ENCODE measurements at places on chromosomes 2 and 18. TPM values are rescaled to one million over a fixed set of nuclear protein-coding genes. Genes with fewer than 3 reads are reported as not detected.

The NGEF gene
- total RNA-seq, result 0.74 TPM

The RAPGEF4 gene
- total RNA-seq, result 1.9 TPM

The TXNDC2 gene
- total RNA-seq, result under 0.01 TPM

The GAL3ST2 gene
- total RNA-seq, result 0.18 TPM

The AQP12A gene
- not detected for total RNA-seq

The KIAA2012 gene
- total RNA-seq, result under 0.01 TPM

The GREB1 gene
- total RNA-seq, result 1.3 TPM

The GPR45 gene
- not detected for total RNA-seq

The FBXO41 gene
- 1.6 TPM for total RNA-seq

The SLC5A7 gene
- total RNA-seq, result not detected
